ENCODE measurements at places on chromosomes 7 and 10.

- peak; percentile 55 for DNase-seq
Observed at GRCh38 chr10:35127289-35127891, 744 bp downstream of the CREM start.

DNA sequence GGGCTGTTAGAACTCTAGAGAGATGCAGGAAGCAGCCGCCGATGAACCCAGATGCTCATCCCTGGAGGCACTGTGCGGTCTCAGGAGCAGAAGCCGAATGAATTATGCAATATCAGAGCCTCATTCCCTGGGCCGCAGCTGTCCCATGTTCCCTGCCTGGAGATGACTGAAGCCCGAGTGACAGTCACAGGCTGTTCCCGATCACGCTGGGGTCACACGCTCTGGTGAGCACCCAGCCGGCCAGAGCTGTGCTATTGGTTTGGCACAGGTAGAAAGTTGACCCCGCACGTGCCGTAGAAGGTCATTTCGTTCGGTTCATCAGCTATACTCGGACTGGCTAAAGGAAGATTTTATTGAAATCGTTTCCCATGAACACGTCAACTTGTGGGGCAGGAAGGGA lies 140.5 kb upstream of the SH2B2 start:
- DNase-seq: no peak

- DNase-seq: no peak
Observed at GRCh38 chr10:68981074-68981473, 7.5 kb upstream of the KIFBP start.

- no peak for DNase-seq
Observed at GRCh38 chr10:88006261-88006660, 142.8 kb downstream of the PTEN start.

DNA sequence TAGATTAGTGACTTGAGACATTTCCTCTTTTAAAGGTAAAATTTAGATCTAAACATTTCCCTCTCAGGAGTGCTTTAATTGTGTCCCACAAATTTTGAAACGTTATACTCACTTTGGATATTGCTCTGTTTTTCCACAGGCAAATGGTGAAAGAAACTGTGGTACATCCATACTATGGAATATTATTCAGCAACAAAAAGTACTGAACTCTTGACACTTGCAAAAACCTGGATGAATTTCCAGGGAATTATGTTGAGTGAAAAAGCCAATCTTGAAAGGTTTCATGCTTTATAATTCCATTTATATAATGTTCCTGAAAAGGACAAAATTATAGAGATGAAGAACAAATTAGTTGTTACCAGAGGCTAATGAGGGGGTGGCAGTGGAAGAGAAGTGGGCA lies 153.3 kb upstream of the SVIL start:
- DNase-seq: no peak

- no peak for DNase-seq
Observed at GRCh38 chr7:4634166-4634565, 47.9 kb upstream of the FOXK1 start.

GRCh38 chr7:149727053-149727898 lies 46.1 kb downstream of the ZNF467 start:
- DNase-seq: no peak

DNA sequence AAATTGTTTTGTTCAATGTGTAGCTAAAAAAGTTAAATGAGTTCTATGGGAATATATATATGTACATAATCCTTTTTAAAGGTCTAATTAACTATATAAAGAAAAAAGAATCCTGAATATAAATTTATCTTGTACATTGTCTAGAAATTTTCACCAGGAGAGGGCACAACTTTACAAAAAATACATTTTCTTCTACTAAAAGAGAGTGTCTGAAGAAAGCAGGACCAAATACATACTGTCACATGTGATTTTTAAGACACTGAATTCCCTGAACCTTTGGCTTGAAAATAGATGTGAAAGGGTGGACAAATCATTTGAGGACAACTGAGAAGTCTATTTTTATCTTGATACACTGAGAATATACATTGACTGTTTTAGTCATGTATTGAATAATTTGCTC lies 204.3 kb downstream of the DGKB start:
- DNase-seq: no peak

DNA sequence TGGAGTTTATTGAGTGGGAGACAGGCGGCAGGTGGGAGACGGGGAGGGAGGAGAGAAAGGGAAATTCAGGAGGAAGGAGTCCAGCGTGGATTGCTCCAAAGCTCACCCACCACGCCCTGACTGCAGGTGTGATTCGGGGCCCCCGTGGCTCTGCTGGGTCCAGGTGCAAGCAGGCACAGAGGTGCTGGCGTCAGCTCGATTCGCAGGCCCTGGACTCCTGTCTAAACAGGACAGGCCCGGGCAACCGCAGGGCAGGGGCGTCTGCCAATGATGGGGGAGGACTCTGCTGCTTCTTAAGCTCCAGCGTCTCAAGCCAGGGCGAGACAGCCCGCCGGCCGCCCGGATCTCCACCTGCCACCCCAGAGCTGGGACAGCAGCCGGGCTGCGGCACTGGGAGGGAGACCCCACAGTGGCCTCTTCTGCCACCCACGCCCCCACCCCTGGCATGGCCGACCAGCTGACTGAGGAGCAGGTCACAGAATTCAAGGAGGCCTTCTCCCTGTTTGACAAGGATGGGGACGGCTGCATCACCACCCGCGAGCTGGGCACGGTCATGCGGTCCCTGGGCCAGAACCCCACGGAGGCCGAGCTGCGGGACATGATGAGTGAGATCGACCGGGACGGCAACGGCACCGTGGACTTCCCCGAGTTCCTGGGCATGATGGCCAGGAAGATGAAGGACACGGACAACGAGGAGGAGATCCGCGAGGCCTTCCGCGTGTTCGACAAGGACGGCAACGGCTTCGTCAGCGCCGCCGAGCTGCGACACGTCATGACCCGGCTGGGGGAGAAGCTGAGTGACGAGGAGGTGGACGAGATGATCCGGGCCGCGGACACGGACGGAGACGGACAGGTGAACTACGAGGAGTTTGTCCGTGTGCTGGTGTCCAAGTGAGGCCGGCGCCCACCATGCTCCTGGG lies at the start of gene CALML3:
CALML3 (plus strand) TSS at position 321 of the 920 bp plus-strand sequence; CDS start at position 446, 125 bp downstream.
- no peak for DNase-seq

- no peak for DNase-seq
Observed at GRCh38 chr10:57791546-57791945, 476.1 kb downstream of the IPMK start.

DNA sequence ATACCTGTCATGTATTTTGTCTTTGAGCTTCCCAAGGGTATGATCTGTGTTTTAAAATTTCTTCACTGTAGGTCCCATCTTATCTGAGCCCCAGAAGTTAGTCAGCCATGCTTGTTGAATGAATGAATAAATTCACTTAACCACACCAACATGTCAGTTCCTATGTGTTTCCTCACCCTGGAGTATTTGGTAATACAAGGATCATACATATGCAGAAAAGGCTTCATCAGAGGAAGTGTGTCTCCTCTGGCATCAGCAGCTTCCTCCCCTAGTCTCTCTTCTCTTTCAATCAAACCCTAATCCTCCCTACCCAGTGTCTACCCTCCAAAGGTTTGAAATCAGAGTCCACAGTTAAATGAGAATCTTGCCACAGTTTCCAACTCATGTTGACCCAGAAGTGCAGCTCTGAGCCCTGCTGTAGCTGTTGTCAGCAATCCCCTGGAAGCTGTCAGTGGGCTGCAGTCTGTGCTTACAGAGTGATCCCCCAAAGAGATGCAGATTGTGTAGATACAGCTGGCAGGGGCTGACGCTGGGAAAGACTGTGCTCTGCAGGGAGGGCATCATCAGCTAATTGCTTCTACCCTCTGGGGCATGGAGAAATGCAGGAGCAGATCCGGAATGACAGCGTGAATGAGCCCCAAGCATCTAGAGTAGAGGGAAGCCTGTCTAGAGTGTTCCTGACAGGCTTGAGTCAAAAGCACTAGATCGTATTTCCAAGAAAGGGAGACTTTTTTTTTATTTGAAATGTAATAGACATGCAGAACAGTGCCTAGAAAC lies 105.0 kb upstream of the WDR11 start:
- DNase-seq: no peak

GRCh38 chr10:9957351-9957750 lies 1060.3 kb upstream of the CELF2 start:
- DNase-seq: no peak

GRCh38 chr10:19498393-19499290 lies 317.6 kb upstream of the PLXDC2 start:
- no peak for DNase-seq

- DNase-seq: no peak
Observed at GRCh38 chr7:17041324-17041723, 159.5 kb upstream of the AGR3 start.

- peak; percentile 16 for DNase-seq
Observed at GRCh38 chr7:132509643-132510042, 66.6 kb downstream of the PLXNA4 start.

DNA sequence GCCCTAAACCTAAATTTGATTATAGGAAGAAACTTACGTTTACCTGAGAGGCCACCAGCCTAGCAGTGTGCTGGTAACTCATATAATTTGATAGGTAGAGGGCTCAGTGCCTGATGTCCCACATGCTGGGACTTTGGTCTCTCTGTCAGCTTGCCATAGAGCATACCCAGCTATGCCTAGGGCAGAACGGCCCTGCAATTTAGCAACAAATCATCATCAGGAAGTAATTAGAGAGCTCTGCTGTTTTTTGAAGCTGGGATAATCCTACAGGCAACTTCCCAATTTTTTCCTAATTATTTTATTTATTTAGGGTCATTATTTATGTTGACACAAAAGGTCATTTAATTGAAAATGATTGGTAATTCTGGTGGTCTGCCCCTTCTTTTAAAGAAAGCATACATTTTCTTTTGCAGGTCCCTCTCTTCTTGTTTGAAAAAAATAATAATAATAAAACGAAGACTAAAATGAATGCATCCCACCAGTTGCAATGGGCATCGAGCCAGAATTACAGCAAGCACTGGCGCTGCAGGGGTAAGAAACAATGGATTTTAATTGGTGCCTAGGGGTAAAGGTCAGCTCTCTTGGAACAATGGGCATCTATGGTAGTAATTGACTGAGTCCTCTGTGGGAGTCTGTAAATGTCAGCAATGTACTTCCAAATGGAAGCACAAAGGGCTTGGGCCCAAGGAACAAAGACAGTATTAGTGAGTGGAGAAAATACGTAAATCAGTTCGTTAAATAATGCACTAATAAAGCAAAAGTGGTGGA lies 348.0 kb downstream of the SORCS1 start:
- no peak for DNase-seq

DNA sequence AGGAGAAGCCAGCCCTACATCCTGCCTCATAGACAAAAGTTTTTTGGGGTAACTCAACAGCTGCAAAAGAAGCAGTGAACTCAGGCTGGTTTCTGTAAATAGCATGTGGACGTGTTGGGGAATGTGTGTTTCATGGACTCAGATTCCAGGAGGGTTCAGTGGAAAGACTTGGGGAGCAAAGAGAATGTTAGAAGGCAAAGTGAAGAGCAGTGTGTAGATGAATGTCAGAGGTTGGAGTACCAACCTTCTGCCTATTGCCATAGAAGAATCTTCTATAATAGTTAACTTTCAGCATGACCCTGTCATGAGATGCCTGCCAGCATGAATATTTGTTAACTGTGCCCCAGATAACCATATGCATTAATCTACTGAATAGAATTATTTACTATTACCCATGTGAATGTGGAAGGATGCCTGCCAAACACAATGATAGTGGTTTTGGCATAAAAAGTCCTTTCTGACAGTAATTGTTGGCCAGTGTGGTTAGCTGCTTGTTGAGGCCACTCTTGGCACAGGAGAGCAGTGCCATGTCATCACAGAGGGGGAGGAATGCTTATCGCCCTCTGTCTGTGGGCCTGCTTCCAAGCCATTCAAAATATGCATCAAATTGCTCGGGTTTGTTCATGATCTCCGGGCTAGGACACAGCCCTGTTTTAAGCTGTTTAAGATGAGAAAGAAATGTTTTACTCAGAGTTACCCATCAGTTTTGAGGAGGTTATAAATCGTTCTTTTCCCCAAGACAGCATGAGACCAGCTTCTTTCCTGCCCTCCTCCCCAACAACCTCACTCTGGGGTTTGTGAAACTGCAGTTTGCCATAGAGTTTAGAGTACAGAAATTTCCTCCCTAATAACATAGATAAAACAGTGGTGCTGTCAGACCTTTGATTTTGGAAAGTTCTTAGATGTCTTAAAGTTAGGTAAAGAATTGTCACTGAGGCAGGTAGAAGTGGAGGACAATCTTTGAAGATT lies 165.3 kb downstream of the WNT2 start:
- DNase-seq: no peak

DNA sequence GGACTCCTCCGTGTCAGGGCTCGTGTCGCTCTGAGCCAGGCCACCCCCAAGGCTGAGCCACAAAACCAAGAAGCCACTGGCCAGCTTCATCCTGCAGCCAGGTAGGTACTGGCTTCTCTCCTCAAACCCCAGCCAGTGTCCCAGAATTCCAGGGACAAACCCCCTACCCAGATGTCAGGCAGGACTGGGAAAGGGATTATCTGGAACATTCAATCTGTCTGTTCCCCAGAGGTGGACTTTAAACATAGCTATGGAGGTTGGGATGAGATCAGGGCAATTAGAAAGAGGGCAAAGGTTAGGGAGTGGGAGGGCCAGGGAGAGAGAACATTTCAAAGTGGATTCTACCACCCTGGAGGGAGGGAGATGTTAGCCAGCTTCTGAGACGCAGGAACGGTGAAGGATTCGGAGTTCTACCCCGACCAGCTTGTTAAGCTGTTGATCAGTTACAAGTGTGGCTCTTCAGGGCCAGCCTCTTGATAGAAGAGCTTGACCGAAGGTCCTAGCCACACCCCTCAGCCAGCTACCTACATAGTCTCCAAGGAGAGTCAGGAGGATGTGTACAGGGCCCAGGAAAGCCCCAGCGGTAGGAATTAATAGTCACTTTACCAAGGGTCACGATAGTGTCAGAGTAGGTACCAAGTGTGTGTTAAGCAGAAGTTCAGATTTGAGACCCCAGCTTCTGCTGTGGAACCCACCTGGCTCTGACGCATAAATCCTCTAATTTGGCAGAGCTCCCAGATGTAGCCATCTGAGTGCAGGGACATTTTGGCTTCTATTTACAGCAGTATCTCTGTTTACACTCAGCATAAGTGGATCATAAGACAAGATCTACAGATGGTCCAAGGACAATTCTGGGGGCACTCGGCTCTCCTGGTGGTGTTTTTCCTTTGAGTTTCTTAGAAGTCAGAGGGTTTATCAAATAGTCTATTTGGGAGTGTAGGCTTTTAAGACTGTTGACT lies at the start of gene PLA2G12B:
PLA2G12B (minus strand) TSS at position 211 of the 959 bp plus-strand sequence; CDS start at position 90, 121 bp downstream.
- DNase-seq: no peak

DNA sequence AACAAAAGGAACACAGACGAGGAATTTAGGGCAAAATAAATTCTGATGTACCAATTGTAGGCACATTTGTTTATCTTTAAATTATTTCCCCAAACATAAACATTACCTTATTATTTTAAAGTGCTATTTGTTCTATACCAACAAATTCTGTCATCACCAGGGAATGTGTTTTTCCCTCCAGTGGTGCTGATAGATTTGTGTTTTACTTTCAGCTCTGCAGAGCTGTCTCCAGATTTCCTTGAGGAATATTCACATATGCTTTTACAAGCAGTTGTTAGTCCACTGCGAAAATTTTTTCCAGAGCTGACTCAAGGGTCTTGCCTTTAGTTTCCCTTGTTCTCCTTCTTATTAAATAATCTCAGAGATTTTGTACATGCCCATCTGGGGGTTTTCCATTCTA lies 362.8 kb downstream of the PHF14 start:
- DNase-seq: no peak

All from nephron progenitor cell (in vitro differentiated cells).